ENCODE measurements at places on chromosomes 5 and 9.

DNA sequence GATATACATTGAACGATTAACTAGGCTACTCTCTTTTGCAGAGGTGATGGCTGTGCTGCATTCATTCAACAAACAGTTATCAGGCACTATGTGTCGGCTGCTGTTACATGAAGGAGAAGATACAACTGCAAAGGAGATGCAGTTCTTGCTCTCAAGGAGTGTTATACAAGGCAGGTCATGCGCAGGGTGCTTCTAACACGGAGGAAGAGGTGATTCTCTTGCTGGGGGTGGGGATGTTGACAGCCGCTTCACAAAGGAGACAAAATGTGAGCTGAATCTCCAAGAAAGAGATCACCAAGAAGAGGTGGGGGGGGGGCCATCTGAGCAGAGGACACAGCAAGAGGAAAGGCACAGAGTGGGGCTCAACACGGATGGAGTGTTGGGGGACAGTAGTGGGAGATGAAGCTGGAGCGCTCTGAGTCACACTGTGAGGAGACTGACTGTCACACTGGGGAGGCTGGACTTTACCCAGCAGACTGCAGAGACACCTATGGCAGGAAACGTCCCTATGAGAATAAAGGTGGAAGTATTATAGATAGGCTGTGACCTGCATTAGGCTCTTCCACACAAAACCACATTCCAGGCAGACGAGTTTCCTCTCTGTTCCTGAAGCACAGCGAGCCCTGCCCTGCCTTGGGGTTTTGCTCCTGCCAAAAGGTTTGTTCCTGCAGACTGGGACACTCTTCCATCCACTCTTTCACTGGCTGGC, 20.9 kb downstream of the NDUFA8 start:
- no peak for DNase-seq

DNA sequence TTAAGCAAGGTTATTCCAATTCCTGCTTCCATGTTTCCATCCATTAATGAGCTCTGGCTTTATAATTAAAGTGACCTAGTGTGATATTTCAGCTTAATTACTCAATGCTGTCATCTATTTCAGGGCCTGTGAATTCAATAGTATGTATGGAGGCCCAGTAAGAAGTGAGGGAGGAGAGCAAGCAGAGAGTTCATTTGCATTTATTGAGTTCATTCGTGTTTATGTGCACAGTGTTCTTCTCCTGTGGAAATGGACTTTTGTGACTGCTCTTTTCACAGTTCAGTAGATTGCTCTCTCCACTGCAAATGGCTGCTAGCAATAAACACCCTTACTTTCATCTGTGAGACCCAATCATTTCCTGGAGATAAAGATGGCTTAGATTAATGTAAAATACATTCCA, 130.9 kb downstream of the CEMIP2 start:
- DNase-seq, result no peak

DNA sequence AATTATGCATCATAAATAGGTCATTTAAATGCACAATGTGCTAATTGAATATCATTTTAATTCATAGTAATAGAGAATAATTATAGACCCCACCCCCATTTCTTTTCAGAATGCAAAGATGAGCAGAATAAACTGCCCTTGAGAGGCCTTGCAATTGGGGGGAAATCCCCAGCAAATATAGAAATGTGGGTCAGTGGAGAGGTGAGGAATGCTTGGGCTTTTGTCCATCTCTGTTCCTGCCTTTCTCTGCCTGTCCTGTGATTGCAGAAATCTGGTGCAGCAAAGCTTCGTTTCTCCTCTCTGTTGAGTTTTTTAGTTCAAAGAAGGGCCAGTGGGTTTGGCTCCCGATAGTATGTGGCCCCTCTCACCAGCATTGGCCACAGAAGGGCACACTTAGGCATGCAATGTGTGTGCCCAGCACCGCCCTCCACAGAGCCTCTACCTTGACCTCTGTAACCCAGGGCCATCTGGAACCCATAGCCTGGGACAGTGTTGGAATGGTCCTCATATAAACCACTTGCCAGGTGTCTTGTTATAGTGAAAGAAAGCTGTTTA, 164.2 kb downstream of the SEMA6A start:
- DNase-seq, result no peak

GRCh38 chr9:38228331-38229103, 159.5 kb upstream of the SHB start:
- no peak for DNase-seq

DNA sequence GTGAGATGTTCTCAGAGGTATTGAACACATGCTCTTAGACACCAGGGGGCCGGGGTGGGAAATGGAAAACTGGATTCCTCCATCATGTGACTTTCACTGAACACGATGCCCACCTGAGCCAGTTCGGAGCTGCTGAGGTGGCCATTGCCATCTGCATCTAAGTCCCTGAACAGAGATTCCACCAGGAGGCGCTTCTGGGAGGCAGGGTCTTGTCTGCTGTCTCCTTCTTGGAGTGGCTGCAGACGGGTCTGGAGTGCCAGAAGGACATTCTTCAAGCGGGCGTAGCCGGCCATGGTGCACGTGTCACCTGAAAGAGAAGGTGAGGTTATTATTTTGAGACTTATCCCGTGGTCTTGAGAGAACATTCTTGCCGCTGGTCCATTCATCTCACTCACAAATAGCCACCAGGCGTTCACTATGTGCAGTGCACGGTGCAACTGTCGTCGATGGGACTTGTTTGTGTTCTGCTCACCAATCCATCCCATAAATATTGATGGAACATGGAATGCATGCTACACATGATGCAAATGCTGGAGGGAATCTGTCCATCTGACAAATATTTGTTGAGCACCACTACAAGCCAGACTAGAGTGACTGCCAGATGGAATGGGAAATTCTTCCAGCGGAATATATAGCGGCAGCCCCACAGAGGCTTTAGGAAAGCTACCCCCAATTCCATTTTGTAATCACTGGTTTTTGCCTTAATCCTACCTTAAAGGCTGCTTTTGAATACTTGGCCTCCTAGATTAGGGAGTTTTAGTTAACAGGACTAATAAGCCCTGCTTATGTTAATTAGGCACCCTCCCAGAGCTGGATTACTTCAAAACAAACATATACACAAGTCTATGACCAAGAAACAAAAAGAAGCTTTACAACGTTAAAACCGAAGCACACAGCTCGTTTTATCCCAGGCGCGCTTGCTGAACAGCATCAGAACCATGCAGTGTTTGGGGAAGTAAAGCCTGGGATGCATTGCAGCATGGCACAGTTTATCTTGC, 264.8 kb downstream of the HSPA4 start:
- no peak for DNase-seq

DNA sequence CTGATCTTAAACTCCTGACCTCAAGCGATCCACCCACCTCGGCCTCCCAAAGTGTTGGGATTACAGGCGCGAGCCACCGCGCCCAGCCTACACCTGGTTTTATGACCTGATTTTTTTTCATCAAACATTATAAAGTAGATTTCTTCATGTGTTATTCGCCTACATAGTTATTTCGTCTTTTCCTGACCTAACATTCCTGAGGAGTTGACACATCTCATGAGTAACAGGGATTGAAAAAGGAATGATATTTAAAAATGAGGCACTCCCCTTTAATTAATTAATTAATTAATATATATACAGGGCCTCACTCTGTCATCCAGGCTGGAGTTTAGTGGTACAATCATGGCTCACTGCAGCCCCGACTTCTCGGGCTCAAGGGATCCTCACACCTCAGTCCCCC, 20.2 kb upstream of the MTMR12 start:
- DNase-seq, result no peak

DNA sequence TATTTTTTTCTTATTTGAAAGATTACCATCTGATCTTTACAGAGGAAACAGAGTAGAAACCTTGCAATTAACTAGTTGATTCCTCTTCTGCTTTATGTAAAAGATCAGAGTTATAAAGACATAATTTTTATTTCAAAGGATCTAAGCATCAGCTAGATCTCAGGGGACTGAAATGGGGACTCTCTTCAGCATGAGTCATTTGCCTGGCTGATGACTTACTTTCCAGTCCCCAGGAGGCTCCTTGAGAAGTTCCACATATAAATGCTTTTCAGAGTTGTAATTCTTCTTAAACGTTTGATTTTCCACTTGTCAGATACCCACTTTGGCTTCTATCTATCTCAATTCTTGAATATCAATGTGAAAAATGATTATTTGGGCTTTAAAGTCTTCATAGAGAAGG, 389.4 kb downstream of the RAB3C start:
- DNase-seq, result no peak

DNA sequence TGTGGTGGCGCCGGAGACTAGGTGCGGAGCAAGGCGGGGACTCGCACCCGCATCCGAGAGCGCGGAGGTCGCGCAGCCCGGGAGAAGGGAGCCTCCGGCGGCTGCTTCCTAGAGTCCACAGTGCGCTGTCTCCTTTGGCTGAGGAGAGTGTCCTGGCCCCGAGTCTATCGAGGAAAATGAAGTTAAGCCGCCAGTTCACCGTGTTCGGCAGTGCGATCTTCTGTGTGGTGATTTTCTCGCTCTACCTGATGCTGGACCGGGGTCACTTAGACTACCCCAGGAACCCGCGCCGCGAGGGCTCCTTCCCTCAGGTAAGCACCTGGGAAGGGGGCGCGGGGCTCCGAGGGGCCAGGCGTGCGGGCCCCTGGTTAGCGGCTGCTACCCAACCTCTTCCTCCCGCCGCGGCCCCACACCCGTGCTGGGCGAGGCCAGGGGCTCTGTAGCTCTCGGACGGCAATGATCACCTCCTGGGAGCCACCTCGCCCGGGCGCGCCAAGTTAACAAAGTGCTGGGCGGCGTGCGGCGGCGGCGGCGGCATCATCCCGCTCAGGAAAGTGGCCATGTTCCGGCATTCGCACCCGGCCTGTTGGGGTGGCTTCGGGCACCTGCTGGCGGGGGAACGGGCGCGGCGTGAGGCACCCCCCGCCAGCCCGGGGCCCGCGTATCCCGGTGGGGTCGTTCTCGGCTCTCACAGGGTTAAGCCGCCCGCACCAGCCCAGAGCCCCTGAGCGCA, 681 bp downstream of the MAN2A1 start:
- peak; percentile 43 for DNase-seq

GRCh38 chr5:13359344-13359743, 585.1 kb downstream of the DNAH5 start:
- no peak for DNase-seq

- DNase-seq, result no peak
Observed at GRCh38 chr5:131999041-131999440, 12.4 kb downstream of the ACSL6 start.

- DNase-seq, result no peak
Observed at GRCh38 chr5:24525414-24525813, 119.4 kb downstream of the CDH10 start.

GRCh38 chr5:5014586-5015235, 125.4 kb upstream of the ADAMTS16 start:
- no peak for DNase-seq

GRCh38 chr9:1532171-1532570, 482.0 kb downstream of the DMRT2 start:
- no peak for DNase-seq

GRCh38 chr9:113509463-113509862, 45.9 kb downstream of the RGS3 start:
- DNase-seq, result no peak

DNA sequence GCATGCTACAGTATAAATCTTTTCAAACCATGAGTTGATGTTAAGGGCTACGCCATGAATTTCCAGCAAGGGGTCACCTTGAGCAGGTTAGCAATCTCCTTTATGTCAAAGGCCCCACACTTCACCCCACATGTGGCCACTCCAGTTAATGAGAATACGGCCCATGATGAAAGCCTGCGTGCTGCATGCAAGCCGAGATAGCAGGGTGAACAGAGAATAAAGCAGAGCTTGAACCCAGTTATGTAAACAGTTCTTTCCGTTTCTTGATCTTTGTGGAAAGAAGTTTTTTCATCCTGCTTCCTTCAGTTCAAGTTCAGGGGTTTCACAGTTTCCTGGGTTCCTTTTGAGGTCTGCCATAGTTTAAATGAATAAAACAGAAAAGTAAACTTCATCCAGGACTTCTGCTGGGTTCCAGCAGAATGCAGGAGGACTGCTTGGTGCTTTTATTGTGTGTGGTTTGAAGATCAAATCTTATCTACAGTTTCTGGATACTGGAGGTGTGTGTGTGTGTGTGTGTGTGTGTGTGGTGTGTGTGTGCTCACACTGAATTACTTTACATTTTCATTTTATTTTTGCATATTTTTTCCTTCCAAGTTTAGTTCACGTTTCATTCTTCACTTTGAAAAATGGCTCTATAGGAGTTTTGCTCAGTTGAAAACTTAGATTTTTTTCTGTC, 87.1 kb downstream of the HMHB1 start:
- DNase-seq, result no peak

- no peak for DNase-seq
Observed at GRCh38 chr5:142888469-142889085, 118.4 kb downstream of the ARHGAP26 start.

- DNase-seq, result no peak
Observed at GRCh38 chr5:125981016-125981415, 442.2 kb upstream of the GRAMD2B start.

- DNase-seq, result no peak
Observed at GRCh38 chr5:82540301-82540700, 262.1 kb upstream of the RPS23 start.

DNA sequence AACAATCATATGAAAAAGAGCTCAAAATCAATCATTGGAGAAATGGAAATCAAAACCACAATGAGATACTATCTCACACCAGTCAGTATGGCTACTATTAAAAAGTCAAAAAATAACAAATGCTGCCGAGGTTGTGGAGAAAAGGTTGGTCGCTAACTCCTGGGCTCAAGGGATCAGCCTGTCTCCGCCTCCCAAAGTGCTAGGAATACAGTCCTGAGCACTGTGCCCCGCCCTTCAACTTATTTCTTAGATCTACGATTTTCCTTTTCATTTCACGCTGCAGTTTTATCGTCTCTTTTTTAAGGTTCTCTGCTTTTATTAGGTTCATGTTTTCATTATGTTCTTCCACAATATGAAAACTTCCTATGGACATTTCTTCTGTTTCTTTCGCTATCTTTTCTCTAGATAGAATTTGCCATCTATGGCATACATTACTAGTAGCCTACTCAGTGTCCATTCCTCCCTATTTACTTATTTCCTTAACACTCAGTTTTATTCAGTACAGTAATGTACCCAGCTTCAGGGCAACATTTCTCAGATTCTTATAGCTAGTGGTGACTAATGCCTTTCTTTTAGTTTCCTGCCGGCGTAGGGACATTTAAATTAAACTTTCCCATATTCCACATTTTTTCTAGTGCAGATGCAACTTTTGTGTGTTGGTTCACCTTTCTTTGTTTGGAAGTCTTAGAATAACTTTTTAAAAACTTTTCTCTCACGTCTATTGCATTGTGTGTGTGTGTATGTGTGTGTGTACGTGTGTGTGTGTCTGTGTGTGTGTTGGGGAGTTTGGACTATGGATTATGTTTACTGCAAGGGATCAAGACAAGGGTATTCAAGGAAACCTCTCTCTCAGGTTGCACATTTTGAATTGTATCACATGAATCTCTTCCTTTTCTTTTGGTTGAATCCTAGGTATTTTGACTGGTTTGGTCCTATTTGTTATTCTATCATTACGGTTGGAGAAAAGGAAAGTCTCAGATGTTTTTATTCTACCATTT, 21.6 kb upstream of the FBN2 start:
- no peak for DNase-seq

DNA sequence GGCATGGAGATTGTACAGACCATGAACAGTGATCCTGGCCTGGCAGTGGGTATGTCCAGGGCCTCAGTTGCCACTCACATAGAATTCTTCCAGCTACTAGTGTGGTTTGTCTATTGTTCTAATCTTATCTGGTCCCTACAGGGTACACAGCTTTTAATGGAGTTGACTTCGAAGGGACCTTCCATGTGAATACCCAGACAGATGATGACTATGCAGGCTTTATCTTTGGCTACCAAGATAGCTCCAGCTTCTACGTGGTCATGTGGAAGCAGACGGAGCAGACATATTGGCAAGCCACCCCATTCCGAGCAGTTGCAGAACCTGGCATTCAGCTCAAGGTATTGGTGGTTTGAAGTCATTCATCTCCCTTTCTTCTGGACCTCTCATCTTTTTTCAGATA, 43.8 kb downstream of the THBS4 start:
- DNase-seq, result no peak

- DNase-seq, result no peak
Observed at GRCh38 chr5:961002-961710, 47.4 kb upstream of the NKD2 start.
